Hematopoietic multipotent progenitor cell (in vitro differentiated cells): ENCODE measurements at places on chromosomes 6 and 20.

DNA sequence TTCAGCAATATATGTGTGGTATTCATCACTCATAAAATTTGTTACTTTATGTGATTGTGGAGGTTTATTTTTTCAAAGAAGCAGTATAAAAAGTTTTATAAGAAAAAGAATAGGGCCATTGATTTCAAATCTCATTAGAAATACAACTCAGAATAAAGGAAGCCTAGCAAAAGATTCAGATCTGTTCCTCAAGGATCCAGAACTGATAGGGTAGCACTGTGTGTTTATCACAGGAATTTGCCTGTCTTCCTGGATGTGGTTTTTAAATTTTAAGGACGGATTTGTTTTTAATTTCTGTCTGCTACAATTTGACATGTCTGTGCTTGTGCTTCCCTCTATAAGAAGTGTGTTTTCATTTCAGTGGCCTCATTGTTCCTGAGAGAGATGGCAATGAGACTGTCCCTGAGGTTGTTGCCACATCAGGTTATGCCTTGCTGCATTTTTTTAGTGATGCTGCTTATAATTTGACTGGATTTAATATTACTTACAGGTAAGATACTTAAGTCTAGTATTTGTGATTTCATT is 74.6 kb downstream of the ATRN start:
- DNase-seq: no peak

DNA sequence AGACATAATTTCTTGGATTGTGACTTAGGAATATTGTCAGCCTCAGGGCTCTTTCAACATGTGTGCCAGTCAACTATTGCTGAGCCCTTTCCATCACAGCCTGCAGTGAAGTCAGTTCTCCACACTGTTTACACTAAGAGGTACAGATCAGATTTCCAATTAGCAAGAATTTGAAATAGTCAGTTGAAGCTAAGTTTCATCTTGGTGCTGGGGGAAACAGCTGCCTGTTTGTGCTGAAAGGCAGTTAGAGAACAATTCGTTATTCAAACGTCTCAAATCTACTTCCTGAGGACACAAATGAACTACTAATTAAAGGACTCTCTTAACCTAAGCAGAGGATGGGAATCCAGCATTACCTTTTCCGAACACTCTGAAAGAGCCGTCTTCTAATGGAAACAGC is 25.9 kb downstream of the ADGRF1 start:
- DNase-seq: no peak

- no peak for DNase-seq
Measured at GRCh38 chr6:163585932-163586437, 171.5 kb downstream of the QKI start.

GRCh38 chr6:47231151-47231550 is 78.6 kb downstream of the TNFRSF21 start:
- no peak for DNase-seq

DNA sequence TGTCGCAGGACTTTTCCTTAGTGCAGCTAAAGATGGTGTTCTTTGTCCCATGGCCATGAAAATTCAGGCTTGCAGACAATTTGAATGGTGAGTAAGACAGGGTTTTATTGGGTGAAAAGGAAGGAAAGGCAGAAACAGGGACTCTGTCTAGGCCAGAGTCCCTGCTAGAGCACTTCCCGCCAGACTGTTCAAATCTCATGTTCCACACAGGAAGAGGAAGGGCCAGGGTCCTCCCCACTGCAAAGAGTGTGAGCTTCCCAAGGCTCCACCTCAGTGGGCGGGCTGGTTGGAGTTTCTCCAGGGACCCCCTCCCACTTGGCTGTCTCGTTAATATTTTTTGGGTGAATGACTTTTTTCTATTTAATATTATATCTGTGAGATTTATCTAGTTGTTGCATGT is 29.0 kb downstream of the COL19A1 start:
- DNase-seq: no peak

DNA sequence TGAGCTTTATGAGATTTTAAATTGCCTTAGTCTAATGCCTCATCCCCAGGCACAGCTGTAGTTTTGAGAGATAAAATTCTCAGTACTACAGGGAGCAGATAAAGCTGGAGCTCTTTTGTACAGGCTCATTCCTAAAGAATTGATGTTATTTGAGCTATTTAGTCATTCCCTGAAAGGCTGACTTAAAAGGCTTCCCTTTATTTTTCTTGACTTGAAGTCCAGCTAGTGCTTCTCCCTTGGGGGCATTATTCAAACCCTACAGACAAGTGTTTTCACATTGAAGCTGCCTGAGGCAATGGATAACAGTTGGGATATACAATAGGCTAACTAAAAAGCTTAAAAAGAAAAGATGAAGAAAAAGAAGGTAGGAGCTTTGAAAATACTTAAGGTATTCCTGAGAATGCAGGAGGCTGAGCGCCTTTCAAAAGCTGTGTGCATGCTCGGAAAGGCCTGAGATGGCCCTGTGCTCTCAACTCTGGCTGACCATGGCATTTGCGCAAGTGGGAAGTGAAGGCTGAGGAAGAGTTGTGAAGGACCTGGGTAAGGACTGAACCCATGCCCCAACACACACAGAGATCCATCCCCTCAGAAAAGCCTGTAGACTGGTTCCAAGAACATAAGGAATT is 315.1 kb downstream of the SMOC2 start:
- no peak for DNase-seq

- peak; percentile 44 for DNase-seq
Measured at GRCh38 chr6:99614430-99615186, 8.0 kb downstream of the PRDM13 start.

GRCh38 chr20:34220561-34220960 is 20.7 kb upstream of the ASIP start:
- no peak for DNase-seq

DNA sequence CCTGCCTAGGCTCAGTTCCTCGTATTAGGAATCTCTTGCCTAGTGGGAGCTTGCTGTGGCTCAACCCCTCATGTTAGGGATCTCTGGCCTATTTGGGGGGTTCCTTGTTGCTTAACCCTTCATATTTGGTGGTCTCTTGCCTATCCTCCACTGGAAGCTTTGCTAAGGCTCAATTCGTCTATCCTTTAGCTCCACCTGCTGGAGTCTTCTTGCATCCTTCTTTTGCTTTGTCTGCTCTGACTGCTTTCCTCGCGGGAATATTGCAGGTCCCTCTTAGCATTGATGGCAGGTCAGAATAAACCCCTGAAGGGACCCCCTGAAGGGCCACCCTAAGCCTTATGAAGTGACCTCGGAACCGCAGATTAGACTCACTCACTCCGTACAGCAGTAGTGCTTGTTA is 203.0 kb upstream of the TBX18 start:
- DNase-seq: no peak

- DNase-seq: no peak
Measured at GRCh38 chr6:120620900-120621299, 713.4 kb downstream of the TBC1D32 start.

GRCh38 chr6:159252955-159253508 is 83.8 kb downstream of the FNDC1 start:
- no peak for DNase-seq

DNA sequence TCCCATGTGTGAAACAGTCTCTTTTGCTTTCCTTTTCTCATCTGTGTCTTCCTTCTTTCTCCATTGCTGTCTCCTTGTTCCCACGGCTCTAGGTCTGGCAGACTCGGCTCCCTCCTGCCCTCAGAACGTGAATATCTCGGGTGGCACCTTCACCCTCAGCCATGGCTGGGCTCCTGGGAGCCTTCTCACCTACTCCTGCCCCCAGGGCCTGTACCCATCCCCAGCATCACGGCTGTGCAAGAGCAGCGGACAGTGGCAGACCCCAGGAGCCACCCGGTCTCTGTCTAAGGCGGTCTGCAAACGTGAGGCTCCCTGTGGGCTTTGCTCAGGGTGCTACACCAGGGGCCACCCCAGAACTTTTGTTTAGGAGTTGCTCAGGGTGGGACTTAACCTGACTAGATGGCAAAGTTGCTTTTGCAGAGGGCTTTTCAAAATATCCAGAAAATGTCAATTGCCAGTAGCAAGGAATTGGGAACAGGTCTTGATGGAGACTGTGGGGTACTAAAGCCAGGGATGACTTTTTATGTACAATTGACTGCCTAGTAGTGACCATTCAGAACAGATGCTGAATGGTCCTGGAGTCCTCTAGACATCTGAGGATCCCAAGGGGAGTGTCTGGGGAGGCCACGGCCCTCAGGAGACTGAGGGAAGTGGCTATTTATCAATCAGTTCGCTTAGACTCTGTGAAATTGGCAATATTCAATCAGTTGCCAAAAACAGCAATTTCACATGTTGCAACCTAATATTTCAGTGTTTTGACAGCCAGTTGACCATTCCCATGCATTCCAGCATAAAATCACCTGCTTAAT is 550 bp downstream of the C2 start:
- DNase-seq: no peak

DNA sequence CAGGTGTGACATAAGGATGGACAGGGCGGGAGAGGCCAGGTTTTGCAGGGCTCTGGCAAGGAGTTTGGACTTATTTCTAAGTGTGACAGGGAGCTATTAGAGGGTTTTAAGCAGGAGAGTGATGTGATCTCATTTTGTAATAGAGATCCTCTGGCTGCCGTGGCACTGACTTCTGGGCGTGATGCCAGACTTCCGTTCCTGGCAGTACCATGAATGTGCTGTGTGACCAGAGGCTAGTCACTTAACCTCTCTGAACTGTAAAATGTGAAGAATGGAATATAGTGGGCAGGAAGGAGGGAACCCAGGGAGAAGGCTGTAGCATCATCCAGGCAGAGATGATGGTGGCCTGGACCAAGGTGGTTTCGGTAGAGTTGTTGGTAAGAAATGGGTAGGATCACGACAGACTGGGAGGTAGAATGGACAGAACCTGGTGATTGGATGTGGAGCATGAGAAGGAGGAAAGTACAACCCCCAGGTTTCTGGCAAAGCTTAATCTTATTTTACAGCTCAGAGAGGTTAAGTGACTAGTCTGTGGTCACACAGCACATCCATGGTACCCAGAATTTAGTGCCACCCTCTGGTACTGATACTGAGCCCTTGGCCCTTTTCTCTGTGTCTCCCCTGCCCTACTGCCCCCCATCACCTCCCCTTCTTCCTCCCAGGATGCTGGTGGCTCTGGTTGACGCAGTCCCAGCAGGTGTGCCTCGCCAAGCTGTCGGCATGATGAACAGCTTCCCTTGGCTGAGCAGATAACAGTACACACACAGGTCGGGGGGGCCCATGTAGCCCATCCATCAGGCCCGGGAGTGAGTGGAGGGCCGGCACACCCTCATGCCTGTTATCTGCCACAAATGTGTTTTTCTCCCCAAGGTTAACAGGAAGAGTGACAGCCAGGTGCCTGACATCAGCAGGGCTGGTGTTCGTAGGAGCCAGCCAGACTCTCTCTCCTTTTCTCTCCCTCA is 52.9 kb upstream of the CTNNBL1 start:
- no peak for DNase-seq

- no peak for DNase-seq
Measured at GRCh38 chr6:3305216-3305565, 46.4 kb downstream of the PSMG4 start.

- no peak for DNase-seq
Measured at GRCh38 chr20:58611236-58612030, 39.6 kb upstream of the STX16 start.

DNA sequence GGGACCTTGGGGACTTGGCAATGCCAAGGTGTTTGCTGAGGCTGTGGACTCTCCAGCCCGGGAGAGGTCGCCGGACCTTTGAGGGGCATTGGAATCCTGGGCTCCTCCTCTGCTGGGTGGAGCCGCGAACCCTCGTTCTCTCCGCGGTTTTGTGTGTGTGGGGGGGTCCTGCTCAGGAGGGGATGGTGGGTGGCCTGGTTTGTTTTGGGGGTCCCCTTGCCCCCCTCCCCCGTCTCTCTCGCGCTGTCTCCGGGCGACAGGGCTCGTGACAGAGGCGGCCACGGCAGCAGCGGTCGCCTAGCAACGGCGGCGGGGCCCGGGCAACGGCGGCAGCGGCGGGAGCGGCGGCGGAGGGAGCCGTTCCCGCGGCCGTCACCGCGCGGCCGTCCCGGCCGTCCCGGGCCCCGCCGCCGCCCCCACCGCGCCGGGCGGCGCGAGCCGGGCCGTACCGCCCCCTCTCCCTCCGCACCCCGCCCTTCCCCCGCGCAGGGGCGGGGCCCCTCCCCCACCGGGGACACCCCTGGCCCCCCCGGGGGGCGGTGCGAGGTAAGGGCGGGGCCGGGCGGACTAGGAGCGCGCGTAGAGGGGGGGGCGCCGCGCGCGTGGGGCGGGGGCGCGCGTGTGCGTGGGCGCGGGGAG is 7.8 kb downstream of the SYNGAP1 start:
- peak; percentile 44 for DNase-seq

- DNase-seq: no peak
Measured at GRCh38 chr20:61736751-61737310, 328.9 kb downstream of the TAF4 start.

- no peak for DNase-seq
Measured at GRCh38 chr6:65760285-65760684, 53.3 kb upstream of the EYS start.

- DNase-seq: no peak
Measured at GRCh38 chr6:31356216-31356945, 598 bp downstream of the HLA-B start.

DNA sequence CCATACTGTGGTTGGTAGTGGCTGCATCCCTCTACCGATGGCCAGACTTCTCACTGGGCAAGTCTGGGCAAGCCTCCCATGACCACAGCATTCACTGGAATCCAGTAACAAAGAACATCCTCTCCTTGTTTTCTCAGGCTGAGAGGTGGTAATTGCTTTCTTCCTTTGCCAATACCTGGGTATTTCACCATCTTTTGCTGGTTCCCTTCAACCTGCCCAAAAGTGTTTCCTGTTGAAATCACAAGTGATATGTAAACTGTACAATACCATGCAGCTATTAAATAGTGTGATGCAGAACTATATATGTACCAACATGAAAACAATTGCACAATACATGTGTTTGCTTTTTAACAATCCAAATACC is at the start of gene PTCHD4:
TSS of gene PTCHD4 (minus strand) at position 55 of the 364 bp plus-strand sequence. CDS start 42,240 bp downstream, outside the sequence.
- no peak for DNase-seq

GRCh38 chr20:23126281-23127061 is 40.3 kb upstream of the CD93 start:
- no peak for DNase-seq

DNA sequence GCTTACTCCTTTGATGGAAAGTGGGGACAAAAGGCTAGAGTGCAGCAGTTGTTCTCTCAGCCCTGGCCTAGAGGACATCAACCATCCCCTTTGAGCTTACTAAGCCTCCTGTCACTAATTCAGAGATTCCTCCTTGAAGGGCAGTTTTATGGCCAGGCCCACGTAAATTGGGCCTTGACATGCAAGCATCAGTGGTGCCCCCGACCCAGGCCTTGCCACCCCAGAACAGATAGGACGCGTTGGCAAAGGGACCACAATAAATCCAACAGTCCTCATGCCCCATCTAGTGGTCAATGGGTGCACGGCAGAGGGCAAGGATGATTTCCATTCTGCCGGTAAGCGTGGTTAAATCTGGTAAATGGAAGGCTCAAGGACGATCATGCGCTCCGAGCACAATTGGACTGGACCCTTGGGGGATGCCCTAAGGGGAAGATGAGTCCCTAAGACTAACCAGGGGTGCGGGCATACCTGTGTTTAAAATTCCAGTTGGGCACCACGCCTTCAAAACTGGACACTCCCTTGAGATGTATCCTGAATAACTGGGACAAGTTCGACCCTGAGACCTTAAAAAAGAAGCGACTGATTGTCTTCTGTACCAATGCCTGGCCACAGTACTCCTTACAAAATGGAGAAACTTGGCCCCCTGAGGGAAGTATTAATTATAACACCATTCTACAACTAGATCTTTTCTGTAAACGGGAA is 32.6 kb downstream of the CEP85L start:
- peak; percentile 41 for DNase-seq
